ENCODE measurements at places on chromosomes 5 and 9. TPM values are rescaled to one million over a fixed set of nuclear protein-coding genes. Genes with fewer than 3 reads are reported as not detected.

DNA sequence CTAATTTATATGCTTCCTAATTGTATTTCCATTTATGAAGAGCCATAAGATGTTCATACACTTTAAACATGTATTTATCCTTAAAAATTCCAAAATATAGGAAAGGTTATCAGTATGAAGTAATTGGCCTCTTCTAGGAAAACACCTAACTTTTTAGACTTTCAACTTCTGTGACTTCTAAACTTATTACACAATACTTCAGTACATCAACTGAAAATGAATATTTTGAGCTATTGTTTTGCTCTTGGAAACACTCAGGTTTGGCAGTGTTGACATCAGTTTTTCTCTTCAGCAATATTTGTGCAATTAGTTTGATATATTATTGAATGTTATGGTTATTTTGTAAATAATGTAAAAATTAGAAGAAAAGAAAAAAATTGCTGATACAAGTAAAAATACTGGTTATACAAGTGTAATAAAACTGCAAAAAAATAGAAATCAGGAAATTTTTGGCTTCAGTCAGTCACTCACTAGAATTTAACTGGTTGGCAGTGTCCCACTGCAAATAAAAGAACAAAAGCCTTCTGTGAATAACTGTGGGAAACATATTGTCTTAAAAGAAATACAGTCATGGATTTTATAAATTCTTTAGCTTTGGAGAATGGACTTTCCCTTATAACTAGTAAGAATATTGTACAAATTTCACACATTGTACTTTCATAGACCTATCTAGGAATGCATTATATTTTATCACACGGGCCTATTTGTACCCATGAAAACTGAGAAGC, 635.9 kb downstream of the TLE1 start:
- no peak for DNase-seq

GRCh38 chr5:164002628-164003027, 497.2 kb downstream of the MAT2B start:
- DNase-seq: no peak

DNA sequence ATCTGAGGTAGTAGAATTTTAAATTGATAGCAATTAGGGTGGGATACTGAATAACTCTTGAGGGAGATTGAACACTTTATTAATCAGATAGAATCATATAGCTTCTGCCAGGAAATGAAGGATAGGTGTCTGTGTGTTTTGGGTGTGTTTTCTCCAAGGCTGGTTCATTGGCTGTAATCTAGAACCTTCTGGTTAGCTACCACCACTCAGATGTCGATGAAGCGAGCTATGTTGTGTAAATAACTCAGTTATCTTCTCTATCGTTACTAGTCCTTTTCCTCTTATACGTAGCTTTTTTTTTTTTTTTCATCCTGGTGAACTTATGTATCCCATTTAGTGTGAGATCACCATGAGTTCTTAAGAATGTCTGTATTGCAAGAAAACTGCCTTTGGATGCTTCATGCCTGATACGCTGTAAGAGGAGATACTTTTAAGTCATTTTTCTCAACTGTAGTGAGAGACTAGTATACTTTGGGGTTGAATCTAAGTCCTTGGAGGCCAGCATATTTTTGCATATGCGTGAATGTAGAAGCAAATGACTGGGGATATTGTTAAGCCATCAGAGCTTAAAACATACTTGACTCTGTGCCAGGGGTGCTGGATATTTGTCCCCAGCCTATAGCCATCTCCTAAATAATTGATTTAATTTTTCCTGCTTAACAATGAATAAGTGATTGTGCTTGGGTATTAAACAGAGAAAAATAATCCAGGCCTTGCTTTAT, 2.1 kb downstream of the TNFAIP8 start:
- no peak for DNase-seq

GRCh38 chr5:14628346-14628745, 36.2 kb upstream of the OTULIN start:
- no peak for DNase-seq

LOX gene
- not detected for total RNA-seq

TLR4 gene
- 28.1 TPM for total RNA-seq

IFNB1 gene
- not detected for total RNA-seq

LCN9 gene
- total RNA-seq: not detected

All from naive thymus-derived CD4-positive, alpha-beta T cell (primary cell).